ENCODE measurements at places on chromosomes 4 and X.

DNA sequence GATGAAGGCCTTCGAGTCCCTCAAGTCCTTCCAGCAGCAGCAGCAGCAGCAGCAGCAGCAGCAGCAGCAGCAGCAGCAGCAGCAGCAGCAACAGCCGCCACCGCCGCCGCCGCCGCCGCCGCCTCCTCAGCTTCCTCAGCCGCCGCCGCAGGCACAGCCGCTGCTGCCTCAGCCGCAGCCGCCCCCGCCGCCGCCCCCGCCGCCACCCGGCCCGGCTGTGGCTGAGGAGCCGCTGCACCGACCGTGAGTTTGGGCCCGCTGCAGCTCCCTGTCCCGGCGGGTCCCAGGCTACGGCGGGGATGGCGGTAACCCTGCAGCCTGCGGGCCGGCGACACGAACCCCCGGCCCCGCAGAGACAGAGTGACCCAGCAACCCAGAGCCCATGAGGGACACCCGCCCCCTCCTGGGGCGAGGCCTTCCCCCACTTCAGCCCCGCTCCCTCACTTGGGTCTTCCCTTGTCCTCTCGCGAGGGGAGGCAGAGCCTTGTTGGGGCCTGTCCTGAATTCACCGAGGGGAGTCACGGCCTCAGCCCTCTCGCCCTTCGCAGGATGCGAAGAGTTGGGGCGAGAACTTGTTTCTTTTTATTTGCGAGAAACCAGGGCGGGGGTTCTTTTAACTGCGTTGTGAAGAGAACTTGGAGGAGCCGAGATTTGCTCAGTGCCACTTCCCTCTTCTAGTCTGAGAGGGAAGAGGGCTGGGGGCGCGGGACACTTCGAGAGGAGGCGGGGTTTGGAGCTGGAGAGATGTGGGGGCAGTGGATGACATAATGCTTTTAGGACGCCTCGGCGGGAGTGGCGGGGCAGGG lies 568 bp downstream of the HTT start:
- DNase-seq, result peak; percentile 68

DNA sequence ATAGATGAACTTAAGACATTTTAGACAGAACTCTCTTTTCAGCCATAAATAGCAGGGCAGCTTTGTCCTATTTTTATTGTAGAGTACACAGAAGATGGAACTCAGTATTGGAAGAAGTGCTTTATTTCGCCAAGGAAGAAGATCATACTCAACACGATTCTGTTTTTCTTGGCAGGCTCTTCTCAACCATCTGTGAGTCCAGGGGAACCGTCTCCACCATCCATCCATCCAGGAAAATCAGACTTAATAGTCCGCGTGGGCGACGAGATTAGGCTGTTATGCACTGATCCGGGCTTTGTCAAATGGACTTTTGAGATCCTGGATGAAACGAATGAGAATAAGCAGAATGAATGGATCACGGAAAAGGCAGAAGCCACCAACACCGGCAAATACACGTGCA lies 37.6 kb downstream of the KIT start:
- no peak for DNase-seq

- no peak for DNase-seq
Measured at GRCh38 chr4:153537493-153537960, 71.4 kb downstream of the TMEM131L start.

DNA sequence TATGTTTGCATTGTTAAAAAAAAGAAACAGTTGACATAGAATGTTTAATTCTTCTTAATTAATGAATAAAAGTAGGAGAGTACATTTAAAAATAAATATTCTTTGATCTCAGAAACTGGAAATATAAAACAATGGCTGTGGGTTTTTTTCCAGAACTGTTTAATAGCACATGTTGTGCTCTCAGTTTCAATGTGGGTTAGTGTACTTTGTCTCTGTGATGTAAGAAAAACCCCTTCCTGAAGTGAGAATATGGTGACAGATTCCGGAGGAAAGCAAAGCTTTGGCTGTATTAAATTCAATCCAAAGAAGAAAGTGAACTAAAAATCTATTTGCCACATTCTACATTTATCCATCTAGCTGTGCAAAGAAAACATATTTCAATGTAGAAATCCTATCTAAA lies 261.9 kb upstream of the ADGRL3 start:
- no peak for DNase-seq

GRCh38 chr4:25535278-25535677 lies 120.4 kb upstream of the SLC34A2 start:
- DNase-seq, result peak; percentile 73

GRCh38 chr4:159779716-159780115 lies 676.8 kb downstream of the RAPGEF2 start:
- no peak for DNase-seq

DNA sequence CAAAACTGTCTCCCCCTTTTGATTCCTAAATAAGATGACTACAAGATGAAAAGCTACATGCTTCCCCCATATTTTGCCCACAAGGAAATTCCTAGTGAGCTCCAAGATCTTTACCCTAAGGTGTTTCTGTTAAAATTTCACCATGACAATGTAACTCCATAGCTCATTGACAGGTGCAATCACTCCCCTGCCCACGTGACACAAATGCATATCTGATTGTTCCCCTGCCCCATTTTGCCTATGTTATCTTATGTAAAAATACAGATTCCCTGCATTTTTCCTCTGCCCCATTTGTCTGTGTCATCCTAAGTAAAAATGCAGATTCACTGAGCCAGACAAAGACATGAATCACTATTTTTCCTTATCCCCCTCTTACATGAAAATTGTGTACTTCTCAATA lies 66.7 kb downstream of the GPRASP3 start:
- DNase-seq, result no peak

GRCh38 chrX:115226929-115227328 lies 7.0 kb downstream of the LRCH2 start:
- DNase-seq, result peak; percentile 29

DNA sequence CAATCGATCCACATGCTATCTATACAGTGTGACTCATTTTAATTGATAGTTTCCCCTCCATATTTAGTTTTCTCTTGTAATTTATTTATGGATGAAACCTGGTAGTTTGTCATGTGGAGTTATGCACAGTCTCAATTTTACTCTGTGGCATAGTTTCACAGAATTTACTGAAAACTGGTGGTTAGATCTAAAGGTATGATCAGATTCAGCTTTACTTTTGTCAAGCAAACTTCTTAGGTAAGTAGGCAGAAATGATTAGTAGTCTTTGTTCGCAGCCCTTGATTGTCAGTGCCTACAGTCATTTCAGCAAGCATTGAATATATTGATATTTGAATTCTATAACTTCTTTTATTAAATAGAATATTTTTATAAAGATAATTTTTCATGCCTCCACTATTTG lies 2.5 kb downstream of the ADD1 start:
- DNase-seq, result no peak

GRCh38 chr4:121009578-121010478 lies 62.5 kb downstream of the NDNF start:
- DNase-seq, result no peak

- DNase-seq, result no peak
Measured at GRCh38 chrX:15204130-15204751, 65.6 kb downstream of the ASB9 start.

DNA sequence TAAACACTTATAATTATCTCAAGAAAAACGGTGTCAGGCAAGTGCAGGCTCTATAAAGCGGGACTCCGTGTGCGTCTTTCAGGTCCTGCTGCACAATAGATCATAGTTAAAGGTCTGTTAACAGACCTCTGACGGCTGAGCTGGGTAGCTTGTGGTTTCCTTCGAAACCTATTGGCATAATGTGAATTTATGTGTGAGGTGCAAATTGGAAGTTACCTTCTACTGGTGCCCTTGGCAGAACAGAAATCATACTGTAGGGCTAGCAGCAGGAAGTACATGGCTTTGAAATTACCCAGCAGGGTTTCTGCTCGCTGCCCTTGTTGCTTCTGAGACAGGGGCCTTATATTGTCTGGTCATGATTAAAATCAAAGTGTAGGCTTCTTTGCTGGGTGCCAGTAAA lies 216.4 kb upstream of the HAND2 start:
- DNase-seq, result no peak

DNA sequence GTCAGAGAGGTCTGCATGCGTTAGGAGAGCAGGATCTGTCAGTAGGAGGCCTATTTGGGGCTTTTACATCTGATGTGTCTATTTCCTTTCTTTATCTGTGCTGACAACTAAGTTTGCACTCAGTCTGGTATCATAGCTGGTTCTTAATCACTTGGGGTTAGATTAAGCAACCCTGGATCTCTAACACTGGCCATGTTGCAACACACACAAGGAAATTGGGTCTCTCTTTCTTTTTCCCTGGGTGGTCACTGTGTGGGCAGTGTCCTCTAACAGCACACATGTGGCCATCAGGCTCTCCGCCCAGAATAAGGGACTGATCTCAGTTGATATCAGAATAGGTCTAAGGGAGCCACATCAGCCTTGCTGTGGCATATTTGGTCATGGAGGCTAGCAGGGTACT lies 38.9 kb downstream of the IGFBP7 start:
- no peak for DNase-seq

DNA sequence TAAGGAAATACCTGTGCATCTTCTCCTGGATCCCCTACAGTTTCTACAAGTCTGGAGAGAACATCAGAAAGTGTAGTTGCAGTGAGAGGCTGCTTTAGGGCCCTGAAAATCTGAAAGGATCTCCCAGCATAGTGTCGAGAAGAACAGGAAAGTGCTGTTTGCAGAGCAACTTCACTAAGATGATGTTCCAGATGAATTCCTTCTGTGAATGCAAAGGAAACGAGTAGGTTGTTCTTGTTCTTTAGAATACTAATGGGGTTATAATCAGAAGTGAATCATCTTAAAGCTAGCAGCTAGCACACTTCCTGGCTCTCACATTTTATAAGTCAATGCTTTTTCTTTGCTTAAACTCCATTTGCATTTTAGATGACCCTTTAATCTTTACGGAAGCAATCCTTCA lies 53.7 kb downstream of the ZAR1 start:
- no peak for DNase-seq

GRCh38 chr4:102730968-102731533 lies 29.7 kb downstream of the MANBA start:
- DNase-seq, result no peak

DNA sequence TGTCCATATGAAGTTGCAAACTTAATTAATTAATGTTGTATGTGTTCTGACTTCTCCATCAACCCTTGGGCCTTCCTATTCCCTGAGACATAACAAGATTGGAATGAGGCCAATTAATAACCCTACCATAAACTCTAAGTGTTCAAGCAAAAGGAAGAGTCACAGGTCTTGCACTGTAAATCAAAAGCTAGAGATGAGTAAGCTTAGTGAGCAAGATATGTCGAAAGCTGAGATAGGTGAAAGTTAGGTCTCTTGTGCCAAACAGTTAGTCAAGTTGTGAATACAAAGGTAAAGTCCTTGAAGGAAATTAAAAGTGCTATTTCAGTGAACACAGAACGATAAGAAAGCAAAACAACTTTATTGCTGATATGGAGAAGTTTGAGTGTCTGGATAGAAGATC lies 58.2 kb upstream of the GPRIN3 start:
- DNase-seq, result no peak

GRCh38 chr4:67550451-67550850 lies 5.1 kb upstream of the CENPC start:
- no peak for DNase-seq

GRCh38 chr4:83221897-83222441 lies 62.6 kb downstream of the COQ2 start:
- DNase-seq, result no peak

DNA sequence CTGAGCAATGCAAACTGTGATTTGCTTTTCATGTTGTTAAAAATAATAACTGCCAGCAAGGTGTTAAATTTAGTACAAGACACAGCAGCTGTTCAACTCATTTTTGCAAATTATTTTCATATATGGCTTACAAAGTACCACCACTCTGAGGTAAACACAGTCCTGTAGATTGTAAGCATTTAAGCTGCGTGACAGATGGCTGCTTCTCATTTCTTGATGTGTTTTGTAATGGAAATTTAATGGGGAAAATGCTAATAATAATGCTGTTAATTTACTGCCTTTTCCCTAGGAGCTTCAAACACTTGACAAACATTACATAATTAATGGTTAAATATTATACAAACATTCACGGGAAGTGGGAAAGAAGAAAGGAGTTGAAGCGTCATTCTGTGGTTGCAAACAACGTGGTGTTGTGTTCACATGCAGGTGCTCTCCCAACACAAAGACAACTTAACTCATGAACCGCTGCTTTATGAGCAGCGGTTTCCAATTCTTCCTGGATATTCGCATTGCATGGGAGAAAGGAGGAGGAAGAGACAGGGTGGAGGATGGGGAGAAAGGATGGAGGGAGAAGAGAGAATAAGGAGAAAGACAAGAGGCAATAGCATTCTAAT lies 236.8 kb upstream of the VCX start:
- peak; percentile 69 for DNase-seq

- no peak for DNase-seq
Measured at GRCh38 chr4:57116245-57116644, 6.1 kb upstream of the IGFBP7 start.

- DNase-seq, result no peak
Measured at GRCh38 chrX:3215249-3215648, 131.2 kb downstream of the MXRA5 start.

- no peak for DNase-seq
Measured at GRCh38 chrX:41096339-41096955, 11.2 kb downstream of the USP9X start.

DNA sequence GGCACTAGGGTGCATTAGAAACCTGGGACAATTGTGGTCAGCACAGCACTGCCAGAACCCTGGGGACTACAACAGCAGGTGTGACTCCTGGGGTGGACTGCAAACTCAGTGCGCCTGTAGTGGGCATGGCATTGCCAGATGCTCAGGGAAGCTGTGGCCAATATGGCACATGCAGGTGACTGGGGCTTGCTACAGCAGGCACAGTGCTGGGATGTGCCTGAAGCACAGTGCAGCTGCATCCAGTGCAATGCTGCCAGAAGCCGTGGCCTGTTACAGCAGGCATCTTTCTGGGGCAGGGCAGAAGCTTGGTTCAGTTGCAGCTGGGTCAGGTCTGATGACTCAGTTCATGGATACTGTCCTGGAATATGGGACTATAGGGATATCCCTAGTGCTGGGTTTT lies 445.8 kb downstream of the CCSER1 start:
- DNase-seq, result no peak

DNA sequence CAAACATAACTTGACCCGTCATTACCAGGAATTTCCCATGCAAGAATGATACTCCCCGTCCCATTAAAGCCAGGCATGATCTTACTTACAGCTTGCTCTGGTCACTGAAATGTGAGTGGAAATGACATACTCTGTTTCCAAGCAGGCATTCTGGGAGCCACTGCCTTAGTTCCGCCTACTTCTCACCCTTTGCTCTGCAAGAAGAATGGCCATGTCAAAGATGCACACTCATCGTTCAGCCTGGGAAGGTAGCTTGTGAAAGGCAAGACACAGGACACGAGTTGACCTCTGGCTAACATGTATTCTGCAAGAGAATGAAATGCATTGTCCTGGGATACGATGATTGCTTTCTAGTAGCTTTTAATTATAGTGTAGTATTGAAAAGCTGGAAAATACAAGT lies 1144.4 kb downstream of the NLGN4X start:
- no peak for DNase-seq

GRCh38 chr4:30870513-30870912 lies 150.3 kb downstream of the PCDH7 start:
- DNase-seq, result no peak

- DNase-seq, result no peak
Measured at GRCh38 chr4:38568768-38569167, 95.2 kb upstream of the KLF3 start.

All from SW480 (cell line).